Thoracic aorta (tissue), 2 donors: ENCODE measurements at places on chromosomes 4 and X.

- H3K36me3 ChIP-seq, result no peaks in the 10 kb centered on the region
- H3K27me3 ChIP-seq, result no peaks in the 10 kb centered on the region
- no peak for DNase-seq
- H3K4me1 ChIP-seq, result no peaks in the 10 kb centered on the region
- no peak overlapping the region for H3K4me3 ChIP-seq
Measured at GRCh38 chr4:159776961-159777360, 674.1 kb downstream of the RAPGEF2 start.

- no peaks in the 10 kb centered on the region for H3K4me1 ChIP-seq
- H3K27ac ChIP-seq, result no peak overlapping the region
- no peaks in the 10 kb centered on the region for H3K36me3 ChIP-seq
- H3K4me3 ChIP-seq, result no peak overlapping the region
Measured at GRCh38 chr4:155164718-155165117, 43.7 kb upstream of the NPY2R start.

GRCh38 chr4:109910256-109910655 is 2.4 kb upstream of the EGF start:
- DNase-seq, result no peak
- H3K36me3 ChIP-seq, result no peaks in the 10 kb centered on the region
- no peaks in the 10 kb centered on the region for H3K4me1 ChIP-seq
- H3K4me3 ChIP-seq, result no peak overlapping the region
- no peak overlapping the region for H3K27ac ChIP-seq

DNA sequence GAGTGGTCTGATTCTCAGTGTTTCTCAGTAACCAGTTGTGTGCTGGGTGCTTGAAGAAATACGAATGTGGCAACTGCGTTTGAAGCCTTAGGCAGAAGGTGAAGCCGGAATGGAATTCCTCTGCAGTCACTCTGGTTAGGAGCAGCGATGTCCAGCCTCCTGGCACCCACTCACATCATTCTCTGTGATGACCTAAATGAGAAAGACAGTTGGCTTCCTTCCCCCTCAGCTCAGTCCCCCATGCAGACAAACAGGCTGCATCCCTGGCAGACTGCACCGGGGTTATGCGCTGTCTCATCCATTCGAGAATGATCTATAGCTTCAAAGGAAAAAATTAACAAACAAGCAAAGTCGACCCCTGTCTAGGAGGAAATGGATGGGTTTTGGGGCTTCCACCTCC is 170.1 kb upstream of the SCML1 start:
- H3K4me3 ChIP-seq, result no peak overlapping the region
- H3K27me3 ChIP-seq, result no peaks in the 10 kb centered on the region
- DNase-seq, result no peak
- peaks cover 17% of the 10 kb centered on the region for H3K4me1 ChIP-seq

DNA sequence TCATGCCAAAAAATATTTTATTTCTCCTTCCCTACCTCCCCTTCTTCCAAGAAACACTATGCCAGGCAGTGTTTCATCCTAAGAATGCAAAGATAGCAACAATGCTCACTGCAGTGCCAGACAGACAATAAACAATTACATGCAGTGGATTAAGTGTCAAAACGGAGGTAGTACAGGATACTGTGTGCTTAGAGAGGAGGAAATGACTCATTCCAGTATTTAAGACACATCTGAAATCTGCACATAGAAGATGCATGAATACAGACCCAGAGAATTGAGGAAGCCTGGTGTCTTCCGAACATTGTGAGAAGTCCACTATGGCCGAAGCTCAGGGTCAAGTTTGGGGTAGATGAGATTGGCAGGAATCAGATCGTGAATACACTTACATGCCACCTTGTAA is 326.4 kb downstream of the PPP3CA start:
- DNase-seq, result no peak
- peaks cover 14% of the 10 kb centered on the region for H3K4me1 ChIP-seq
- no peaks in the 10 kb centered on the region for H3K27me3 ChIP-seq
- no peak overlapping the region for H3K27ac ChIP-seq
- H3K4me3 ChIP-seq, result no peak overlapping the region

DNA sequence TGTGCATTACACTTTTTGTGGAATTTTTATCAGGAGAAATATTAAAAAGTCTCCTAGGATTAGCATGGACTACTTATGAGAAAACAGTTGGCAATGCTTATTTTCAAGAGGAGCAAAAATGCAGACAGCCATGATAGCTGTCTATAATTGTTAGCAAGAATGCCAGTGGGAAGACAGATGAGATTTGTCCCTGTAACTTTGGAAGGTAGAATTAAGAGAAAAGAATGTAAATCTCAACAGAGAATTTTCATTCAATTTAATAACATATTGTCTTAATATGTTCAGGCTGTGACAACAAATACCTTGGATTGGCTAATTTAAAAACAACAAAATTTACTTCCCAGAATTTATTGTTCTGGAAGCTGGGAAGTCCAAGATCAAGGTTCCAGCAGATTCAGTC is 349.2 kb downstream of the IQCM start:
- H3K27me3 ChIP-seq, result no peaks in the 10 kb centered on the region
- no peak overlapping the region for H3K27ac ChIP-seq
- no peak overlapping the region for H3K4me3 ChIP-seq
- no peaks in the 10 kb centered on the region for H3K36me3 ChIP-seq
- DNase-seq, result no peak
